ENCODE measurements at places on chromosomes 12 and 14. TPM values are rescaled to one million over a fixed set of nuclear protein-coding genes. Genes with fewer than 3 reads are reported as not detected.

DNA sequence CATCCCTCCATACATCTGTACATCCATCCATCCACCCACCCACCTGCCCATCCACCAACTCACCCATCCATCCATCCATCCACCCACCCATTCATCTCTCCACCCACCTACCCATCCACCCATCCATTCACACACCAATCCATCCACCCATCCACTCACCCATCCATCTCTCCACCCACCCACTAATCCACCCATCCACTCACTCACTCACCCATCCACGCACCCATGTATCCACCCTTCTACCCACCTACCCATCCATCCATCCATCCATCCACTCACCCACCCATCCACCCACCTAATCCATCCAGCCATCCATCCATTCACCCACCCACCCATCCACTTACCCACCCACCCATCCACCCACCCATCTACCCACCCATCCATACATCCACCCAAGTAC, 16.2 kb downstream of the GALNT9 start:
- H3K27me3 ChIP-seq, result no peaks in the 10 kb centered on the region
- H3K4me1 ChIP-seq, result no peaks in the 10 kb centered on the region
- DNase-seq, result no peak
- H3K27ac ChIP-seq, result no peak overlapping the region
- no peak overlapping the region for H3K4me3 ChIP-seq

DNA sequence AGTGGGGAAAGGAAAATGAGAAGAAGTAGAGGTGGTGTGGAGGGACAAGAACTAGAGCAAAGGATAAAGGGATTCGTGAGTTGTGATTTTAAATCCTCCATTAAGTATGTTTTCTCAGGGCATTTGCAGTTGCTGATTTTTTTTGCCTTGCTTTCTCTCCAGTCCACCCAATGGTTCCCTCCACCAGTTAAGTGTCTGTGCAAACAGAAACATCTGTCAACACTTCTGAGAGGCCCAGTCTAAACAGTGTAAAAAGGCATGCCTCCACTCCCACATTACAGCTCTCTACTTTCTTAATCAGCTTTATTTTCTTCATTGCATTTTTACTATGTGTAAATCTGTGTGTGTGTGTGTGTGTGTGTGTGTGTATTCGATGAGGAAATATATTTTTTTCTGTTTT, 141.2 kb downstream of the PPFIA2 start:
- no peak overlapping the region for H3K4me3 ChIP-seq
- no peaks in the 10 kb centered on the region for H3K27me3 ChIP-seq
- H3K27ac ChIP-seq, result no peak overlapping the region
- no peak for DNase-seq
- H3K4me1 ChIP-seq, result no peaks in the 10 kb centered on the region
- H3K36me3 ChIP-seq, result no peaks in the 10 kb centered on the region

GRCh38 chr12:48965298-48965838, 6.2 kb downstream of the WNT10B start:
- no peak for DNase-seq
- H3K4me3 ChIP-seq, result no peak overlapping the region
- no peaks in the 10 kb centered on the region for H3K27me3 ChIP-seq
- no peak overlapping the region for H3K27ac ChIP-seq
- peaks cover 15% of the 10 kb centered on the region for H3K4me1 ChIP-seq
- H3K36me3 ChIP-seq, result no peaks in the 10 kb centered on the region

- peaks cover 29% of the 10 kb centered on the region for H3K4me1 ChIP-seq
- no peaks in the 10 kb centered on the region for H3K36me3 ChIP-seq
- H3K4me3 ChIP-seq, result no peak overlapping the region
- DNase-seq, result no peak
- H3K27me3 ChIP-seq, result no peaks in the 10 kb centered on the region
These were observed 19.7 kb upstream of the DUSP16 start for GRCh38 chr12:12582193-12582881.

GRCh38 chr14:96261053-96261452, 5.0 kb downstream of the BDKRB1 start:
- H3K36me3 ChIP-seq, result no peaks in the 10 kb centered on the region
- 0 out of 2 replicates have a peak, but pooled peaks cover 6% of the 10 kb centered on the region for H3K4me1 ChIP-seq
- no peaks in the 10 kb centered on the region for H3K27me3 ChIP-seq
- H3K4me3 ChIP-seq, result no peak overlapping the region

- no peak for DNase-seq
- no peak overlapping the region for H3K27ac ChIP-seq
- H3K4me3 ChIP-seq, result no peak overlapping the region
These were observed 7.6 kb upstream of the BRMS1L start for GRCh38 chr14:35818346-35819115.

DNA sequence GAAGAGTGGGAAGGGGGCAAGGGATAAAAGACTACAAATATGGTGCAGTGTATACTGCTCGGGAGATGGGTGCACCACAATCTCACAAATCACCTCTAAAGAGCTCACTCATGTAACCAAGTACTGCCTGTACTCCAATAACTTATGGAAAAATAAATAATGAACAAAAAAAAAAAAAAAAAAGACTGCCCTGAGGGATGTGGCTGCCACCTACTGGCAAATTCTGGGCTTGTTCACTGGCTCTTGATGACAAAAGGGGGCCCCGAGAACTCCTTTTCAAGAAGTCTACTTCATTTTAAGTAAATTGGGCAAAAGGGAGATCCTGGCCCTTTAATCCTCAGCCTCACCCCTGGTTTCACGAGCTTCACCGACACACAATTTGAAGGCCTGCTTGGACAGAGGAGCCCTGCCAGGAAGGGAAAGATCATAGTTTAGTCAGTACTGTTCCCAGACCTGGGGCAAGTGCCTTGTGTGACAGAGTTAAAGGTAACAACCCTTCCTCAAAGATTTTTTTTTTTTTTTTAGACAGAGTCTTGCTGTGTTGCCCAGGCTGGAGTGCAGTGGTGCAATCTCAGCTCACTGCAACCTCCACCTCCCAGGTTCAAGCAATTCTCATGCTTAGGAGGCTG, 26.1 kb upstream of the STAC3 start:
- peaks cover 2% of the 10 kb centered on the region for H3K36me3 ChIP-seq
- no peaks in the 10 kb centered on the region for H3K27me3 ChIP-seq
- H3K4me1 ChIP-seq, result peaks cover 13% of the 10 kb centered on the region
- no peak for DNase-seq
- H3K4me3 ChIP-seq, result no peak overlapping the region

GRCh38 chr12:29551812-29552211, 54.3 kb upstream of the OVCH1 start:
- H3K27me3 ChIP-seq, result no peaks in the 10 kb centered on the region
- H3K4me1 ChIP-seq, result no peaks in the 10 kb centered on the region
- no peak overlapping the region for H3K27ac ChIP-seq
- H3K4me3 ChIP-seq, result no peak overlapping the region

GRCh38 chr12:78829690-78830089, 34.9 kb upstream of the SYT1 start:
- DNase-seq, result no peak
- no peak overlapping the region for H3K4me3 ChIP-seq
- H3K27ac ChIP-seq, result no peak overlapping the region
- H3K36me3 ChIP-seq, result no peaks in the 10 kb centered on the region

DNA sequence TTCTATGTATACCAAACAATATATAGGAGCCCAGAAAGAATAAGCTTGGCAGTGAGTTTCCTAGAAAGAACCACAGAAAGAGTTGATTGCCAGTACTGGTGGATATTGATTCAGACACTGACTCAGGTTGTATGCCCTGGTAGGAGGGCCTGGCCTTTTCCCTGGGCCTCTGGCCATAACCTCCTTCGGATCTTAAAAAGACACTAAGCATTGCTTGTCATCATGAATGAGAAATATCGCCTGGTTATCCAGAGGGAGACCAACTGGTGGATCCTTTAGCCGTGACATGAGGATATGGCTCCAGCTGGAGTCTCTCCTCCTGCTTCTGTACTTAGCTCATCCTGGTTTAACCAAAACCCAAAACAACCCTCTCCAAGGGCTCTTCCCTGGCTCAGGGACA, 231.5 kb downstream of the MSRB3 start:
- no peaks in the 10 kb centered on the region for H3K36me3 ChIP-seq
- no peak overlapping the region for H3K27ac ChIP-seq
- no peak overlapping the region for H3K4me3 ChIP-seq
- H3K4me1 ChIP-seq, result peaks cover 5% of the 10 kb centered on the region
- DNase-seq, result no peak

GRCh38 chr12:88546853-88547252, 33.4 kb downstream of the KITLG start:
- no peaks in the 10 kb centered on the region for H3K27me3 ChIP-seq
- H3K4me1 ChIP-seq, result peaks cover 33% of the 10 kb centered on the region
- no peak overlapping the region for H3K27ac ChIP-seq
- DNase-seq, result no peak

DNA sequence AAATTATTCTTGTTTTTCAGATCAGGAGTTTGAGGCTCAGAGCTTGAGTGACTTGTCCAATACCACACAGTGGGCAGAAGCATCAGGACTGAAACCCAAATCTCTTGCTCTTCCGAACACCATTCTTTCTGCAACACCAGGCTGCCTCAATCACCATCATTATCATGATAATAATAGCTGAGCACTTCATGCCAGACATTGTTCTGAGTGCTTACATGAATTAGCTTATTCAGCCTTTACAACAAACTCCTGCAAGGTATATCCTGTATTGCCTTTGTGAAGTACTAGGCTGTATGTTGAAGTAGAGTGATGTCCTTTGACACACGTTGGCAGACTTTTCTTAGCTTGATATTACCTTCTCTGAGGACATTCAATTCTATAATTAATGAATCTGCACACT, 257.4 kb upstream of the ATP2B1 start:
- H3K4me3 ChIP-seq, result no peak overlapping the region
- no peak for DNase-seq
- H3K4me1 ChIP-seq, result peaks cover 18% of the 10 kb centered on the region
- H3K27me3 ChIP-seq, result no peaks in the 10 kb centered on the region
- H3K27ac ChIP-seq, result no peak overlapping the region
- no peaks in the 10 kb centered on the region for H3K36me3 ChIP-seq

DNA sequence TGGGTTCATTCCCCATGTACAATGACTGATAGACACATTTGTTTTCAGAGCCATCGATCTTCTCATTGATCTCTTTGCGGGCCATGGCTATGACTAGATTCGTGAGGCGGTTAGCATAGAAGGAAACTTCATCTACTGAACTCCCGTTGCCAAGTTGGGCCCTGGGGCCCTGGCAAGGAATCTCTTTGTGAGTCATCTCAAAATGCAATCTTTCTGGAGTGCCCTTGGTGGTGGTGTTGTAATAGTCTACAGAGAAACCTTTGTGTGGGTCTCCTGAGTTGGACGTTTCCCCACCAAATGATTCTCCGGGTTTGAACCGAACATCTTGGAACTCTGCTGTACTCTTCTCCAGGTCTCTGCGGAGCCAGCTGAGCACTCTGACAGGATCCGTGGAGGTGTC, 20.4 kb downstream of the AKAP3 start:
- no peaks in the 10 kb centered on the region for H3K27me3 ChIP-seq
- H3K36me3 ChIP-seq, result no peaks in the 10 kb centered on the region
- H3K27ac ChIP-seq, result no peak overlapping the region
- no peak for DNase-seq
- no peaks in the 10 kb centered on the region for H3K4me1 ChIP-seq
- H3K4me3 ChIP-seq, result no peak overlapping the region

DNA sequence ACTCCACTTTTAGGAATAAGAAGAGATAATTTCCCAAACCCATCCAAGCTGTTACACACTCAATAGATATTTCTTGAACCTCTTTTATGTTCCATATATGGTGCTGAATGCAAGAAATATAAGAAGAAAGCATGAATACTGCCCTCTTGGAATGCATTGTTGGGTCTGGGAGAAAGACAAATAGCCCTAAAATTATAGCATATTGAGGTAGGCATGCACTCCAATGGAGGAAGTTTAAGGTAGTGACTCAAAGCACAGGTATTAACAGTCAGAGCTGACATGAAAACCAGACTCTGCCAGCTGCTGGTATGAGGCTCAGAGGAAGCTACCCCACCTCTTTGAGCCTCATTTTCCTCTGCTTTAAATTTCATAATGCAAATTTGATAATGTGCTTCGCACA, 261.3 kb upstream of the NOS1 start:
- no peak for DNase-seq
- H3K27me3 ChIP-seq, result no peaks in the 10 kb centered on the region
- no peaks in the 10 kb centered on the region for H3K4me1 ChIP-seq
- no peak overlapping the region for H3K4me3 ChIP-seq
- no peaks in the 10 kb centered on the region for H3K36me3 ChIP-seq

GRCh38 chr12:59637692-59638070, 41.9 kb downstream of the SLC16A7 start:
- no peak overlapping the region for H3K27ac ChIP-seq
- peaks cover 6% of the 10 kb centered on the region for H3K4me1 ChIP-seq

DNA sequence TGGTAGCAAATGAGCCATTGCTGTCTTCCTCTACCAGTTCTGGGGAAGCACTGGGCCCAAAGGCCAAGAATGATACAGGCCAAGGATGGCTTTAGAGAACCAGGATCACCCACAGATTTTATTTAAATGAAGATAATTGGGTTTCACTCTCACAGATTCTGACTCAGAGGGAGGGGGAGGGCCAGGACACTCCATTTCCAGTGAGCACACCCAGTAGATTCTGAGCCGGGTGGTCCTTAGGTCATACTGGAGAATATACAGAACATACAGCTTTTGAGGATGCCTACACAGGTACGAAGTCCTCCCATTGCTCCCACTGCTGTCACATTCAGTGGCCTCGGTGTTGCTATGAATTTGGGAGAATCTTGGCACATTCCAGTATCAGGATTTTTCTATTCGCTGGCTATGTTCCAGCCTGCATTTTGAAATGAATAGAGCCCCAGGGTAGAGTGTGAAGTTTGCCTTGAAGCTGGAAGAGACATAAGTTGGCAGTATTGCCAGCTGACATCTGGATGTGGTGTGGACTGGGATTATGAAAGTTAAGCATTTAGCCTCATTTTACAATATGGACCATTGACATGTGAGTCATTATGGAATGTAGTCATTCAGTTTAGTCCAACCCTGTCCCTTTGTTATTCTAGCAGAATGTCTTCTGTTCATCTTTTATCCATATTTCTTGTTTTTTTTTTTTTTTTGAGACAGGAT, 45.8 kb upstream of the POC1B start:
- no peaks in the 10 kb centered on the region for H3K36me3 ChIP-seq
- no peak for DNase-seq
- no peaks in the 10 kb centered on the region for H3K27me3 ChIP-seq
- no peak overlapping the region for H3K4me3 ChIP-seq
- H3K27ac ChIP-seq, result no peak overlapping the region
- H3K4me1 ChIP-seq, result peaks cover 30% of the 10 kb centered on the region

- peaks cover 12% of the 10 kb centered on the region for H3K4me1 ChIP-seq
- peaks cover 1% of the 10 kb centered on the region for H3K36me3 ChIP-seq
- DNase-seq, result peak; percentile 79
- H3K27me3 ChIP-seq, result no peaks in the 10 kb centered on the region
- H3K27ac ChIP-seq, result peak overlapping the region; percentile 98
These were observed 685 bp upstream of the MYL6B start for GRCh38 chr12:56151672-56152131.

GRCh38 chr12:132458441-132458840, 31.5 kb upstream of the FBRSL1 start:
- no peaks in the 10 kb centered on the region for H3K27me3 ChIP-seq
- H3K4me1 ChIP-seq, result no peaks in the 10 kb centered on the region
- no peak for DNase-seq
- H3K36me3 ChIP-seq, result no peaks in the 10 kb centered on the region
- H3K4me3 ChIP-seq, result no peak overlapping the region

The CPNE6 gene
- total RNA-seq, result not detected

The MGP gene
- not detected for total RNA-seq

The TRAF3 gene
- total RNA-seq, result 18.3 TPM

The ATP5F1B gene
- 781 TPM for total RNA-seq

The RTN1 gene
- total RNA-seq, result not detected

The LIMA1 gene
- 53.5 TPM for total RNA-seq

The LIN7A gene
- 16.2 TPM for total RNA-seq

The HSPB8 gene
- 17.1 TPM for total RNA-seq

The CDK4 gene
- 210 TPM for total RNA-seq

The SLC10A1 gene
- total RNA-seq, result 2.6 TPM

The PAX9 gene
- 7.2 TPM for total RNA-seq

The AICDA gene
- not detected for total RNA-seq

The PTHLH gene
- not detected for total RNA-seq

The HCAR1 gene
- 5.2 TPM for total RNA-seq

The NTS gene
- not detected for total RNA-seq

The KSR2 gene
- 0.42 TPM for total RNA-seq

The DPPA3 gene
- 40.0 TPM for total RNA-seq
